ENCODE measurements at places on chromosomes 16 and 17.

- no peak for DNase-seq
Observed at GRCh38 chr17:70517816-70518215, 348.5 kb downstream of the KCNJ2 start.

DNA sequence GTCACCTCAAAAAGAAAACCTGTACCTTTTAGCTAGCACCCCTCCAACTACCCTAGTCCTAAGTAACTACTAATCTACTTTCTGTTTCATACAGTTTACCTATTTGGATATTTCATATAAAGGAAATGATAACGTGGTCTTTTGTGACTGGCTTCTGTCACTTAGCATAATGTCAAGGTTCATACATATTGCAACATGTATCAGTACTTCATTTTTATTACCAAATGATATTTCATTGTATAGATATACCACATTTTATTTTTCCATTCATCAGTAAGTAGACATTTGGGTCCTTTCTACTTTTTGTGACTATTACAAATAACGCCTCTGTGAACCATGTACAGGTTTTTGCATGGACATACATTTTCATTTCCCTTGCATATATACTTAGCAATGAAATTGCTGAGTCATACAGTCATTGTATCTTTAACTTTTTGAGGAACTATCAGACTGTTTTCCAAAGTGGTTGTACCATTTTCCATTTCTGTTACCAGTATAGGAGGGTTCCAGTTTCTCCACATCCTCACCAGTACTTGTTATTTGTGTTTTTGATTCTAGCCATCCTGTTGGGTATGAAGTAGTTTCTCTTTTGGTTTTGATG lies 23.7 kb downstream of the MOSMO start:
- no peak for DNase-seq

- DNase-seq, result no peak
Observed at GRCh38 chr17:7650509-7651096, at the start of gene ATP1B2. Gene ATP1B2 (plus strand): TSS chr17:7650926. CDS start chr17:7651519, 593 bp downstream.

DNA sequence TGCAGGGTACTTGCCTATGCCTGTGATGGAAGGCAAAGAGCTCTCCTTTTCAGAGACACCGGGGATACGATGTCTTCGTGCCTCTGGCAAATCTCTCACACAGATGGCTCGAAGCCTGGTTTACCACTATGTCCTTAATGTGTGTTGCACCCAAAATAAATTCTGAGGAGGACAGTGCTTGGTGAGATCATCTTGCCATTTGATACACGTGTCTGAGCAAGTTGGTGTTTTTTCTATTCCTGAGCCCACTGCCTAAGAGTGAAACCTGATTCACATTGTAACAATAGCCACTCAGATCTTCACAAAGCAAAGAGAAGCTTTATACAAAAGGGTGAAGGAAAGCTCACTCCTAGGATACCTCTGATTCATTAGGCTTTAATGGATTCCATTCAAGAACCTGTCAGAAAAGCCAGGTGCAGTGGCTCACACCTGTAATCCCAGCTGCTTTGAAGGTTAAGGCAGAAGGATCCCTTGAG lies 33.1 kb upstream of the AKAP1 start:
- no peak for DNase-seq

DNA sequence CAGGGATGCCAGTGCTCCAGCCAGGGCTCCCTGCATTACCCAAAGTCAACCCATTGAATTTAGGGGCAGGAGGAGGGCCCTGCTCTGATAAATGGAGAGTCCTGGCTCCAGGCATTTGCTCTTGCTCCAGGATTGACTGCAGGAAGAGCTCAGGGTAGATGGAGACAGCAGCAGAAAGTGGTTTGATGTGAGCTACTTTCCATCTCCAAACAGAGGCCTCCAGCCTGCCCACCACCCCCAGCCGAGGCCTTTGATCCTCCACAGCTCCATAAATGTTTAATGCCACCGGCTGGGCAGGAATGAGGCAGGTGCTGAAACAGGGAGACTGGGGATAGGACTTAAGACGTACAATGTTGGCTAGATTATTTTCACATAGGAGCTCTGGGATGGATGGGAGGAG lies 4.3 kb upstream of the SEZ6 start:
- no peak for DNase-seq

DNA sequence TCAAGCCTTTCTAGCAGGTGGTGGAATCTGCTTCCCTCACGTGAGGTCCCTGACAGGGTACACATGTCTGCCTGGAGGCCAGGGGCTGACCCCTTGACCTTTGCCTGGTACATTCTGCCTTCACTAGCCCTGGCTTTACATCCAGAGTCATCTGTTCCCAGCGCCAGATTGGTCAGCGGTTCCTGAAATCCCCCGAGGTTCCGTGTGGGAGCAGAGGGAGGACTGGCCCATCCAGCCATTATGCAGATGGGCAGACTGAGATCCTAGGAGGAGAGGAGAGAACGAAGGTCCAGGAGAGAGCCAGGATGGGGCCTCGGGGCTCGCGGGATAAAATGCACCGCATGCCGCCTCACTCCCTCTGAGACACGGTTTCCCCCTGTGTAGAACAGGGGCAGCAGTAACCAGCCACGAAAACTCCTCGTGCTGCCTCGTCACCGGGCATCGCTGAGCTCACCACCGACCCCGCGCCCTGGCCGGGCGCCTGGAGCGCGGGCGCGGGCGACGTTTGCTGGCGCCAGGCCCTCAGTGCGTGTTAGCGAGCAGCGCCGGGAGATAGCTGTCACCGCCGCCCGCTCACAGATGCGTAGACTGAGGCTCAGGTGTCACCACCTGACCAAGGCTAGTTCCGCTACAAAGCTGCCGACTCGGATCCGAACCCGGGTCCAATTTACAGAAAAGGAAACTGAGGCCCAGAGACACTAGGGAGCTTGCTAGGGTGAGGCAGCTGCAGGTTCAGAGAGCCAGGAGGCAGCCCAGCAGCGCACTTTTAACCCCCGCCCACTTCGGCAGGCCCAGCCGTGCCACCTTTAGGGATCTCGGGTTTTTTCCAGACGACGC lies 811 bp upstream of the MAP2K3 start:
- DNase-seq, result peak; percentile 65

- DNase-seq, result no peak
Observed at GRCh38 chr16:17149904-17150483, 320.8 kb downstream of the XYLT1 start.

DNA sequence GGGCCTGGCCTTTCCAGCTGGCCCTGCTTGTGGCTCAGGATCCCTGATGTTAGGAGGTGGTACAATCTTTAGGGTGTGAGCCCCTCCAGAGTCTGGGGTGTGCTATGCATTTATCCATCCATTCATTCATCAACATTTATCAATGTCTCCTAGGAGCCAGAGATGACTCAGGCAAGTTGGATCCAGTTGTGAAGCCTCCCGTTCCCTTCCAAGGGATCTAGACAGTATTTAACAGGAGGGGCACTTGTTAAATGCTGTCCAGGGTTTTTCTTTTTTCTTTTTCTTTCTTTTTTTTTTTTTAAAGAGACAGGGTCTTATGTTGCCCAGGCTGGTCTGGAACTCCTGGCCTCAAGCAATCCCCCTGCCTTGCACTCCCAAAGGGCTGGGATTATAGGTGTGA lies 42.0 kb upstream of the SMPD3 start:
- DNase-seq, result no peak

DNA sequence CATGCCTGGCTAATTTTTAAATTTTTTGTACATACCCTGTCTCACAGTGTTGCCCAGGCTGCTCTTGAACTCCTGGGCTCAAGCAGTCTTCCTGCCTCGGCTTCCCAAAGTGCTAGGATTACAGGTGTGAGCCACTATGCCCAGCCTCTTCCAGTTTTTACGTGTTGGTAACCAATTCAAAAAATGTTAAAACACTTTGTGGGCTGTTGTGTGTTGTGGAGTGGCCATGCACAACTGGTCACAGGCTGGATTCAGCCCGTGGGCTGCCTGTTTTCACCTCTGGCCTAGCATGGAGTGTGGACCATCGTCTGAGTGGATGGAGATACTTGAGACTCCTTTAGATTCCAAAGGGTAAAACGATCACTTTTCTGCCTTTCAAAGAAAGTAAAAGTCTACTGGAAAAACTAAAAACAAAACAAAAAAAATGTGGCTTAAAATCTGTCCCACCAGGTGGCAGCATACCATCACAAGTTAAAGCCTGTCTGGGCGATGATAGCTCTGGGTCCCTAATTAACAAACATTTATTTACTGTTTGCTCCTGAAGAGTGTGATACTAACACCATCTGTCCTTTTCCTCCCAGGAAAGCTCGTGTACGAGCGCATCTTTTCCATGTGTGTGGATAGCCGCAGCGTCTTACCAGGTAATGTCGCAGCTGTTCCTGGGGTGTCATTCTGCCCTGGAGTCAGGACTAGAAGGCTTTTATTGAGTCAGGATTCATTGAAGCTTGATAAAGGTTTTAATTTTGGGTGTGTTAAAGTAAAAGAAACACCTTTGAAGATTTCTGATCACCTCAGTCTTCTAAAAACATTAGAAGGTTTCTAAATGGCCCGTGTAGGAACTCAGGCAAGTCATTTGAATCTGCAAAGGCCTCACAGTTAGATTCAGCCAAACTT lies 45.8 kb downstream of the VPS35L start:
- DNase-seq, result no peak

DNA sequence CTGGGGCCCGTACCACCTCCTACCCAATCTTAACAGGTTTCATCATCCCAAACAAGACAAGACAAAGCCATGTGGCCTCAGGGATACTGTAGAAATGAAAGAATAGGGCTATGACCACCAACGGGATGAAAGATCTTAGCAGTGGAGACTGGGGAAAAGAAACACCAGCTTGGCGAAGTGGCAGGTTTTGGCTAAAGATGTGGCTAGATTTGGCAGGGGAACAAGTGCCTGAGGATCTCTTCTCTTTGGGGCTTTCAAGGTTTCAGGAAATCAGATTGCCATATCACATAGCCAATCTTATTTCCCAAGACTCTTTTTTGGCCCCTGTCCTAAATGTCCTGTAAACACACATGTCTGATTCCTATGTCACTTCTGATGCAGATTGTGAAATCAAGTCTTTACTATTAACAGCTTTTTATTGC lies 6.9 kb downstream of the KRT24 start:
- no peak for DNase-seq

GRCh38 chr16:1713933-1714332 lies 7.9 kb downstream of the MAPK8IP3 start:
- DNase-seq, result no peak

GRCh38 chr17:50055055-50055425 lies 870 bp upstream of the ITGA3 start:
- peak; percentile 70 for DNase-seq

DNA sequence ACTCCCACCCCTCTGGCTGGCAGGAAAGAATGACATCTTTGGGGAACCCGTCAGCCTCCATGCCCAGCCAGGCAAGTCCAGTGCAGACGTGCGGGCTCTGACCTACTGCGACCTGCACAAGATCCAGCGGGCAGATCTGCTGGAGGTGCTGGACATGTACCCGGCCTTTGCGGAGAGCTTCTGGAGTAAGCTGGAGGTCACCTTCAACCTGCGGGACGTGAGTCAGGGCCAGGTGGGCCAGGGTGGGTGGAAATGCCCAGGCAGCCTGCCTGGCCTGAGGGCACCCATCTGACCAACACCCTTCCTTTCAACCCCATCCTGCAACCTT lies 8.1 kb upstream of the DCAF7 start:
- DNase-seq, result no peak

DNA sequence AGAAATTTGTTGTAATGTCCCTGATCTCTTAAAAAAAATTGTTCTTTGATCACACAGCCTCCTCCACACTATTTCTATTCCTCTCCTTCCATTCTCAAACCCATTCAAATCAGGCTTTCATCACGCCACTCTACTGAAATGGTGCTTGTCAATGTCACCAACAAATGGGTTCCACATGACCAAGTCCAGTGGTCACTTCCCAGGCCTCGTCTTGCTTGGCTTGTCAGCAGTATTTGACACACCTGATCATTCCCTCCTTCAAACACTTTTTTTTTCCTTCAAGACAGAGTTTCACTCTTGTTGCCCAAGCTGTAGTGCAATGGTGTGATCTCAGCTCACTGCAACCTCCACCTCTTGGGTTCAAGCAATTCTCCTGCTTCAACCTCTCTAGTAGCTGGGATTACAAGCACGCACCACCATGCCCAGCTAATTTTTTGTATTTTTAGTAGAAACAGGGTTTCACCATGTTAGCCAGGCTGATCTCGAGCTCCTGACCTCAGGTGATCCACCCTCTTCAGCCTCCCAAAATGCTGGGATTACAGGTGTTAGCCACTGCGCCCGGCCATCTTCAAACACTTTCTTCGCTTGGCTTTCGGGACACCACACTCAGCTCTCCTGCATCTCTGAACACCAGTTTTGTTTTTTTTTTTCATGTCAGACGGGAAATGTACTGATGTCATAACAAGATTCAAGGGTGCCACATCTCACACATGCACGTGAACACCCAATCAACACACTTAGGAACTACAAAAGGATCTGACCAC lies 18.3 kb downstream of the NQO1 start:
- no peak for DNase-seq

DNA sequence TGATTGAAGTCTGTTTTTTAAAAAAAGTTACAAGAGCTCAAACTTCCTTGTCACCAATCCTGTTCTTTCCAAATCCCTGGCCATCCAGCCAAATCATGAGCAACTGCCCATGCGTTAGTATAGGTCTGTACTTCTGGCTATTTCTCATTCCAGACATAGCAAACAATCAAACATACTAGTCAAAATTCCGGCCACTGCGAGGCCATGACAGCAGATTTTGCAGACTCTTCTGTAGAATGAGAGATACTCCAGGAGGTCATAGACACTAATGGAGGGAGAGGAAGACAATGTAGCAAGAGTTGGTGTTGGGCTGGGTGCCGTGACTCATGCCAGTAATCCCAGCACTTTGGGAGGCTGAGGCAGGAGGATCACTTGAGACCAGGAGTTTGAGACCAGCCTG lies 50.9 kb downstream of the BCL7C start:
- DNase-seq, result no peak

GRCh38 chr17:80671039-80671824 lies 126.6 kb downstream of the RPTOR start:
- DNase-seq, result peak; percentile 38

DNA sequence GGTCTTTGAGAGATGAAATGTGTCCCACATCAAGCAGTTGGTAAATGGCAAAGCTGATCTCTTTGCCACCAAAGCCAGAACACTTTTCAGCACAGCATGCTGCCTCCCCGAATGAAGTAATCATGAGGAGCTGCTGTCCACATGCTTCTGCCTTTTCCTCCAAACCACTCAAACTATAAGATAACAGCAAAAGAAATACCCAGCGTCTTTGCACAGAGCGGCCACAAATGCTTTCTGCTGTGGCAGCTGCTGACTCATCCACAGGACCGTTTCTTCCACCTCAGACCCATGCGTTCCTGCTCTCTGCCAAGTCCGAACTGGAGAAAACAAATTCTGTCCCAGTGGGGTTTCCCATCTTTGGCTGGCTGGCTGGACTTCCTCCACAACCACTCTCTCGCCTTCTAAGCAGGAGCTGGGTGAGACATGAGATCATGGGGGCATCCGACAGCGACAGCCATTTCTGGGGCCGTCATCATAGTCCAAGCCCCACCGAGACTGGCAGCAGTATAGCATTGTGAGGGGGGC lies 27.1 kb downstream of the TBC1D3B start:
- no peak for DNase-seq

GRCh38 chr17:81040791-81041337 lies 5.9 kb downstream of the BAIAP2 start:
- no peak for DNase-seq

- no peak for DNase-seq
Observed at GRCh38 chr17:48871551-48872351, 20.8 kb upstream of the ATP5MC1 start.

GRCh38 chr17:19482576-19482975 lies 51.1 kb upstream of the SLC47A1 start:
- no peak for DNase-seq
